ENCODE measurements at places on chromosomes 3 and 15.
A peak's percentile ranks its signal among the peaks of the same experiment; 100 is the strongest.

DNA sequence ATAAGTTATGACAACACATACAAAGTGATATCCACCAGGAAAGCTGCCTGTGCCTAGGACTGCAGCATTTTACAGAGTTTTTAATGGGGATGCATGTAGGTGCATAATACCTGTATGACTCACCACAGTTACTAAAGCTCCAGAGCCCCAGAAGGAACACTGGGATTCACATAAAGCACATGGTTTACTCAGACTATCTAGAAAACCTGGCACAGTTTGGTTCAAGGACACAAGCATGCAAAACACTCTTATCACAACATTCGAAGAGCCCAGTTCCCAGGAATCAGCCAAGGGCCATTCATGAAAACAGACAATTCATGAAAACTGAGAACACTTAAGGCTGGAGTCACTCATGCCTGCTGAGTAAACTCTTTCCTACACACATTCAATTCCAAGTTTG is 261.0 kb downstream of the PYDC2 start:
- no peak for DNase-seq

GRCh38 chr3:67516496-67516895 is 137.9 kb downstream of the SUCLG2 start:
- DNase-seq, result no peak

DNA sequence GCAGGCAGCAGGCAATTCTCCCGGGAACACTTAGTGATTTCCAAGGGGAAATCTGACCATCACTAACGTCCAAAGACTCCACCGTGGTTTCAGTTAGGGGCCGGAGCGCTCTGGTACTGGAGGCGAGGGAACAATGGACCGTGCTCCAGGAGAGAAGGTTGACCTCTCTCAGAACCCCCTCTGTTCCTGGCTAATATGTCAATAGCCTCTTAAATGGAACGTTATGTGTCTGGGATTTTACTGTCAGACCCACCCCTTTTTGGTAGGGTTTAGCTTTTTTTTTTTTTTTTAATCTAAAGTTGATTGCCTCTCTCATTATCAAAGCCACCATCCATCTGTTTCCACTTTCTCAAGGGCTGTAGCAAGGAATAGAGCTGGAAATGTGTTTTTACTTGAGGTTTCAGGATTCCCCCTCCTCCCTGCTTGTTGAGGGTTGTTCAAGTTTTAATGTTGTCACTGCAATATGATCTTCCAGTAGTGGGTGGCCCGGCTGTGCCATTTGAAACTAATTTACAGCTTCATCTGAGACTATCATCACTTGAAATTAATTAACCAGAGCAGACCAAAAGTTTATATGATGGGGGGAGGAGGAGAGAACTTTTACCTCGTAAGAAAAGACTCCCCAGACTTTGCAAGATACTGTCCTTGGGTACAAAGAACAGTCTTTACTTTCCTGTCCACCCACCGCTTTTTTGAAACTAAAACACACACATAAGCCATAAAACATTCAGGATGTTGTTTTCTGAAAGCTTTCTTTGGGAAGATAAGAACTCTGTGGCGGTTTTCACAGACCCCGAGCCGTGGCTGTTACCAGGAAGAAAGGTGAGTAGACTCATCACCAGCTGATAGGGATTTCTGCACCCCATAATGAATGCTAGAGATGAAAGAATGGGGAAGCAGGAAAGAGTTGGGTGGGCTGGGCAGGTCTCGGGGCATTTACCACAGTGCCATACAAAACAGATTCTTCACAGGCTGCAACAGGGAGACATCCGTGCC is 187.8 kb downstream of the UACA start:
- peak; percentile 60 for DNase-seq

DNA sequence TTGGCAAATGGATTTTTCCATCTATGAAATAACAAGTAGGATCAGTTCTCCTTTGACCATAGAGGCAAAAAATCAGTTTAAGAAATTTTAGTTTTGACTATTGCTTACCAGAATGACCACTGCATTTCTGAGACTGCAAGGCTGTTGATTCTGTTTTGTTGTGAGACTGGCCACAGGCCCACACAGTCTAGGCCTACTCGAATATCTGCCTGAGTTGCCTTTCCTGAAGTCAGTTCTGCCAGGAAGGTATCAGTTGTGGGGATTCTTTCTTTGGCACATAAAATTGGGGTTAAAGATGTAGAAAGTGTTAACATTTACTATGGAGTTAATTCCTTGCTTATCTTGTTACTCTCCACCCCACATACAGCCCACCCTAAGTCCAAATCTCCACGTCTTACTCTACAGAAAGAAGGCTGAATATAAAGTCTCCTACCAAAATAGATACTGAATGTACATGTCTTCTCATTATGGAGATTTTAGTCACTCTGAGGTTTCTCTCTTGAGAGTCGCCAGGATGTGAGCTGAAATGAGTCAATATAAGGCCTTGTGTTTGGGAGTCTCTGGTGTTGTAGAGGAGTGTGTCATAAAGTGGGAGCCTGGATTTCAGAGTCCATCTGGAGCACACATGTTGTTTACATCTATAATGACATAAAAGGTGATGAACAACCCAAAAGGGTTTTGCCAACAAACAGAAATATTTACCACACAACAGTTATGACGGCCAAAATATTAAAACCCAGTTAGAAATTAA is 45.0 kb upstream of the WWTR1 start:
- no peak for DNase-seq

DNA sequence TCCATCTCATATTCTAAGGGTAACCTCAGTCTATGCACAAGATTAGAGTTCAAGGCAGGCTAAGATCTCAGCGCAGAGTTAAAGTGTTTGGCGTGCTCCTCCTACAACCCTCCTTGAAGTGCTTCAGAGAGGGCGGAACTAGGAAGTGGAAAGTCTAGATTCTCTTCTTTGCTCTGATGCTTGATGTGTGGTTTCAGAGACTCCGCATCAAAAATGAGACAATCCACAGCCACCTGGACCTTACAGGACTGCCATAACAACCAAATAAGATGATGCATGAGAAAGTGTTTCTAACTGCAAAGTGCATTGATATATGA is 161.3 kb upstream of the ATP11B start:
- DNase-seq, result no peak

DNA sequence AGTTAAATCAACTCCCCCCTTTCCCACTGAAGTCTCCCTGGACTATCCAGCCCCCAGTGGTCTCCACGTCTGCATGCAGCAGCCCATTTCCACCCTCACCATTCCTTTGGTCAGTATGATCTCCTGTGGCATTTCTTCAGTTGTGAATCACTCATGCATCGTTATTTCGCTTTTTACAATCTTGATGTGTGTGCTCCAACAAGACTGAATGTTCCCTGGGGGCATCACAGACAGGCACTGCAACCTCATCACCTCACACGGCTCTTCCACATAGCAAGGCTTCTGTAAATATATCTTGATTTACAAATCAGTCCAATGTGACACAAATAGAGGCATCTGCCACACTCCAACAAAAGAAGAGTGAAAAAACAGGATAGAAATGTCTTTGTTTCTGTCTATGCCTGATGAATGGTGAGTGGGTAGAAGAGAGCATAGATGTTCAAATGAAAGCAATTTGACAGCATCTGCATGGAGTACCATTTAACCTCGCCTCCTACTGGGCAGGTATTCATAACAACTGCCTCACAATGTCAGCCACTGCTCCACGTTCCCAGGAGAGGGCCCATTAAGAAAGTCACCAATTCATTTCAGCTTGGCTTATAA is 5.2 kb downstream of the HEG1 start:
- DNase-seq, result no peak

GRCh38 chr3:143433787-143434378 is 314.3 kb downstream of the CHST2 start:
- DNase-seq, result no peak

- no peak for DNase-seq
Measured at GRCh38 chr3:63500196-63500595, 152.3 kb upstream of the SNTN start.

DNA sequence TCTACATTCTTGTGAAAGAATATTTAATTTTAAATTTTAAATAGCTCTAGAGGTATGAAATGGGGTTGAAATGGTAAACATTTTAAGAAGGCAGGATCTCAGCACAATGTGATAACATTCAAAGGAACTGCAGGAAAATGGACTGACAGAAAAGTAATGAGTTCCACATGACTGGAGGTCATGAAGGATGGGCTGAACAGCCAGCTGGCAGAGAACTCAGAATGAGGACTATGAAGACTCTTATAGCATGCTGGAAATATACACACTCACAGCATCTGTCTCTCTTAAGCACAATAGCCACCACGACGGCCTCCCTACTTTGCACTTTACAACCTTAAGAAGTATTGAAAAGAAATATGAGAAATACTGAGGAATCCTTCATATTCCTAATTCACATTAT is 94.7 kb downstream of the TNIK start:
- DNase-seq, result no peak

- DNase-seq, result peak; percentile 62
Measured at GRCh38 chr3:79766496-79767193, 1.2 kb downstream of the ROBO1 start.

GRCh38 chr15:57654153-57654852 is 52.2 kb upstream of the POLR2M start:
- DNase-seq, result no peak

Measured in D341Med (cell line).